NCI-H1048 (cell line): ENCODE measurements at places on chromosomes 13 and 19.

DNA sequence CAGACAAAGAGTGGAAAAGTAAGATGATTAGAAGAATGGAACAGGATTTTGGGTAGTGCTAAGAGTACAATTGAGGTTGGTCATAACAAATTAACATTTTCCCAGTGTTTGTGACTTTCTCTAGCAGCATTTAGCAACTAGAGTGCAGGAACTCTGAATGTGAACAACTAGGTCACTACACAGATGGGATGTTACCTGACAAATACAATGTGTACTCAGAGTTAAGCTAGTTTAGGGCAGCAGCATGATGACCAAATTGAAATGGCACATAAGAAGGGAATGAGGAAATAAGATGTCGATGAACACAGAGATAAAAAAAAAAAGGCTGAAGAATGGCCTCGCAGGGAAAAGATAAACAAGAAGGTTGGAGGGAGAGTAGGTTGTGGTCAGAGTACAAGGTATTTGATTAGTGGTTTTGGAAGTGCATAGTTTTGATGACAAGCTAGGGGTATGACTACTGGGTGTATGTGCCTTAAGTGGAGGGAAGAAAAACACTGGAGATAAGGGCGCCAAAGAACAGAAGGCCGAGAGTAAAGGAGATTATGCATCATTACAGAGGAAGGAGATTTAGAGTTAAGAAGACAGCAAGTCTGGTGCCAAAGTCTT lies 381.1 kb downstream of the FGF14 start:
- DNase-seq = no peak

DNA sequence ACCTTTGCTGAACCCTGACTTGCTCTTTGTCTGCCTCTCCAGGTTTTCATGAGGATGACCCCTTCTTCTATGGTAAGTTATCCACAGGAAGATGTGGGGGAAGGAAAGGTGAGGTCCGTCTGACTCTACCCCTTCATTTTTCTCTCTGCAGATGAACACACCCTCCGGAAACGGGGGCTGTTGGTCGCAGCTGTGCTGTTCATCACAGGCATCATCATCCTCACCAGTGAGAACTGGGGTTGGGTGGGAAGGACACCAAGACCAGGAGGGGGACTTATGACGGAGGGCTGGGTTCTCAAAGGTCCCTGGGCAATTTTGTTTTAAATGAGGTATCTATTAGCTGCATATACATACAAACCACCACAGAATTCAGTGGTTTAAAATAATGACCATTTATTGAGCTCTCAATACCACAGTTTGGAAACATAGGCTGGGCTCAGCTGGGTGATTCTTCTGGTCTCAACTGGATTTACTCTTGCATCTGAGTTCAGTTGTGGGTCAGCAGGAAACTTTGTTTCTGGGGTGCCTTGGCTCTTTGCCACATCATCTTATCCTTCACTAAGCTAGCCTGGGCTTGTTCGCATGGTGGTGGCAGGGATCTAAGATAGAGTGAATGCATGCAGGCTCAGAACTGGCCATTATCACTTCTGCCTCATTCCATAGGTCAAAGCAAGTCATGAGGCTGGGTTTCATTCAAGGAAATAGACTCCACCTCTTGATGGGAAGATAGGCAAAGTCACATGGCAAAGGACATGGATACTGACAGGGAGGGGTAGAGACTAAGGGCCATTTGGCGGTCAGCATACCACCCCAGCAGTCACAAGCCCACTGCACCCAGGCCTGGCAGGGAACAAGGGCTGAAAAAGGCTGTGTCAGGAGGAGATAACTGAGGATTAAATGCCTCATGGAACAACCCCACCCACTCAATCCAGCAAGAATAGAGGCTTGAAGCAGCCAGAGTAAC lies 11.8 kb downstream of the FXYD5 start:
- no peak for DNase-seq

DNA sequence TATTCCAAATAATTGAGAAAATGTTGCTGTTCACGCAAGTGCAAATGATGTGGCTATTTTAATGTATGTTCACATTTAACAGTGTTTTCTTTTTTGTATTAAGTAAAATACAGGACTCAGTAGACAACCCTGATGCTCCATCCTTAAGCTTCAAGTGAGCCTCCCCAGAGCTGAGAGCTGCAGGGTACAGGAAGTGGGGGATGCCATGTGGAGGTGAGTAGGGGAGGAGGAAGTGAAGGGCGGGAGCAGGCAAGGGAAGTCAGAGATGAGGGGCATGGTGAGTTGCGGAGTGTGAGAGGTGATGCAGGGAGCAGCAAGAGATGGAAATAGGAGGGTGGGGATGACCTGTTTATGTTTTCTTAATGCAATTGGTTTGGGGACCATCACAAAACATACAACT lies 711.0 kb downstream of the UQCRFS1 start:
- no peak for DNase-seq

DNA sequence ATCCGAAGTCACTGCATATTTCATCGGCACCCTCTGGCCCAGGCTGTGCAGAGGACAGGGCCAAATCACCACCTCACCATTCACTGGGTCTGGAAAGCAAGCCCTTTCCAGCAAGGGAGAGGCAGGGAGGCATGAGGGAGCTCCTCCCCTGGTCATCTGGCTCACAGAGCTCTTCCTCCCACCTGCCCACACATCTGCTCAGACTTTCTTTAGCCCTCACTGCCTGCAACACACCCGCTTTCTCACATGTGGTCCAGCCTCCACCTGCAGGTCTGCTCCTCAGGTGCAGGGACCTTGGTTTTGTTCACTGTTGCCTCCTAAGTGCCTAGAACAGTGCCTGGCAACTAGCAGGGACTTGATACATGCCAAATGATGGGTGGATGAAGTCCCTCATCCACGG lies 21.0 kb upstream of the SLC35E1 start:
- no peak for DNase-seq

DNA sequence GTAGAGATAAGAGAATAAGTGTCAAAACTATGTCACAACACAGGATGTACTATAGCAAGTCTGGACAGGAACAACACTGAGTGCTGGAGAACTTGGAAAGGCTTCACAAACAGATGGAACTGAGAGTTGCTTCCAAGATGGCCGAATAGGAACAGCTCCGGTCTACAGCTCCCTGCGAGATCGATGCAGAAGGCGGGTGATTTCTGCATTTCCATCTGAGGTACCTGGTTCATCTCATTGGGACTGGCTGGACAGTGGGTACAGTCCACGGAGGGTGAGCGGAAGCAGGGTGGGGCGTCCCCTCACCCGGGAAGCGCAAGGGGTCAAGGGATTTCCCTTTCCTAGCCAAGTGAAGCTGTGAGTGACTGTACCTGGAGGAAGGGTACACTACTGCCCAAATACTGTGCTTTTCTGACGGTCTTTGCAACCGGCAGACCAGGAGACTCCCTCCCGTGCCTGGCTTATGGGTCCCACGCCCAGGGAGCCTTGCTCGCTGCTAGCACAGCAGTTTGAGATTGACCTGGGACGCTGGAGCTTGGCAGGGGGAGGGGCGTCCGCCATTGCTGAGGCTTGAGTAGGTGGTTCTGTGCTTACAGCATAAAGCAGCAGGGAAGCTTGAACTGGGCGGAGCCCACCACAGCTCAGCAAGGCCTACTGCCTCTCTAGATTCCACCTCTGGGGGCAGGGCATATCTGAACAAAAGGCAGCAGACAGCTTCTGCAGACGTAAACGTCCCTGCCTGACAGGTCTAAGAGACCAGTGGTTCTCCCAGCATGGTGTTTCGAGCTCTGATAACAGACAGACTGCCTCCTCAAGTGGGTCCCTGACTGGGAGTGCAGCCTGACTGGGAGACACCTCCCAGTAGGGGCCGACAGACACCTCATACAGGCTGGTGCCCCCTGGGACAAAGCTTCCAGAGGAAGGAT lies 46.0 kb downstream of the USP12 start:
- no peak for DNase-seq

- no peak for DNase-seq
These were observed 98.9 kb upstream of the SGCG start for GRCh38 chr13:23081901-23082300.

- peak; percentile 79 for DNase-seq
These were observed at the start of gene ZBTB32 for GRCh38 chr19:35704218-35704617. TSS of gene ZBTB32 (plus strand) at chr19:35704558. CDS start at chr19:35714627, 10,069 bp downstream.

DNA sequence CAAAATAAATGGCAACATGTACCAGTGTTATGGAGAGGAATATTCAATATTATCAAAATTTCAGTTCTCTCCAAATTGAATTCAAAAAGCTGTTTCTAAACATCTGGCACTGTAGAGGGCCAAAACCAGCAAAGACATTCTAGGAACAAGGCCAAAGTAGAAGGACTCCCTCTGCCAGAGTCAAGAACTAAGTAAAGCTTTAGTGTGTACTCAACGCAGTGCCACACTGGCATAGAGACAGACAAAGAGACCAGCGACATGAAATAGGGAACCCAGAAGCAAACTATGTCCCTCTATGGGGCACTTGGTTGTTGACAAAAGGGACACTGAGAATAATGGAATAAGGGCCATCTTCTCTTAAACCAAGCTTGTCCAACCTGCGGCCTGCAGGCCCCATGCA lies 15.6 kb downstream of the SCGB2B2 start:
- no peak for DNase-seq

DNA sequence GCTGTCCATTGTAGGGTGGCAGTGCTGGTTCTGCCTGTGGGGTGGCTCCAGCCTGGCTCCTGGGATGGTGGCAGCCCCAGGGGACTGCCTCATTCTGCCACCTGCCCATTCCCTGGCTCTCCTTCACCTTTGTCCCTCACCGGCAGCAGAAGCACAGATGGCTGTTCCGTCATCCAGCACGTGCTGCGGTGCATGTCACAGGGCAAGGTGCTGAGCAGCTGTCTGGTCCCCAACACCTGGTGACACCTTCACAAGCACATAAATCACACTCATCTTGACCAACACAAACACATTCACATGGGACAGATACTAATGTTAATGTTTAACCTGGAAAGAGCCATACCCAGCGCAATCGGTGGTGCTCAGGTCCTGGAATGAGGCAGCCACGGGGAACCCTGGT lies 126.8 kb downstream of the UQCRFS1 start:
- DNase-seq = no peak

GRCh38 chr19:28981518-28981917 lies 231.4 kb downstream of the UQCRFS1 start:
- DNase-seq = no peak

DNA sequence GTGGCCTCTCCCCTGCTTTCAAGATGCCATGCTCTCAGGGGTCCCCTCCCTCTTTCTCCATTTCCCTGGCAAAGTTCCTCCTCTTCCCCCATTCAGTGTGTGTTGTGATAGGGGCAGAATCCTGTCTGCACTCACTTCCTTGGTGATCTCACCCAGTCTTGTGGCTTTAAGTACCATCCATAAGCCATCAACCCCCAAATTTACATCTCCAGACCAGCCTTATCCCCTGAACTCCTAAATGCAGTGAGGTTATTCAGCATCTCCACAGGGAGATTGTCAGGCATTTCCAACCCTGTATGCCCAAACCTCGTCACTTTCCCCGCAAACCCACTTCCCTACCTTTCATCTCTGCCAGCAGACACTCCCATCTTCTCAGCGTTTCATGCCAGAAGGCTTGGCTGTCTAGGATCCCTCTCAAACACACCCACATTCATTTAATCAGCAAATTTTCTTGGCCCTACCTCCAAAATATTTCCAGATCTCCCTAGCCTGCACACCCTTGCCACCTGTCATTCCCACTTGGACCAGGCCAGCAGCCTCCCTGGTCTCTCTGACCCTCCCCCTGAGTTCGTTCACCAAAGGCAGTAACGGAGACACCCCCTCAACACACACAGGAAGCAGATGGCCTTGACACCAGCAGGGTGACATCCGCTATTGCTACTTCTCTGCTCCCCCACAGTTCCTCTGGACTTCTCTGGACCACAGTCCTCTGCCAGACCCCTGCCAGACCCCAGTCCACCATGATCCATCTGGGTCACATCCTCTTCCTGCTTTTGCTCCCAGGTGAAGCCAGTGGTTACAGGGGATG lies at the start of gene HCST:
HCST (plus strand) TSS at position 676 of the 808 bp plus-strand sequence; CDS start at position 741, 65 bp downstream.
- no peak for DNase-seq

DNA sequence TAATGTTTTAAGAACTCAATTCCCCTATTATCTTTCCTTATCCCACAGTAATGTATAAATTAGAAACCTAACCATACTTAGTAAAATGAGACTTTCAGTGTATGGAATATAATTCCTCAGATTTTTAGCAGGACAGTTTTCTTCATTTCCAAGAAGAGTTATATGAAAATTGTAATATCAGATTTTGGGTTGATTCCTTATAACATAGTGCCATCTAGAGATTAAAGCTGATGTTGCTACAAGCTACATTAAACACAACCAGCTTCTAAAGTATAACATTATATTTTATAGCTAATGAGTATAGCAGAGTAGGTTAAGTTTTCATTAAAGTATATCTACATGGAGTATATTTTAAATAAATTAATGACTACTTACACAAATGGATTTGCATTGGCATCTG lies 99.7 kb upstream of the MIR17HG start:
- no peak for DNase-seq

- no peak for DNase-seq
These were observed 1096.8 kb upstream of the PCDH20 start for GRCh38 chr13:62512194-62513141.

DNA sequence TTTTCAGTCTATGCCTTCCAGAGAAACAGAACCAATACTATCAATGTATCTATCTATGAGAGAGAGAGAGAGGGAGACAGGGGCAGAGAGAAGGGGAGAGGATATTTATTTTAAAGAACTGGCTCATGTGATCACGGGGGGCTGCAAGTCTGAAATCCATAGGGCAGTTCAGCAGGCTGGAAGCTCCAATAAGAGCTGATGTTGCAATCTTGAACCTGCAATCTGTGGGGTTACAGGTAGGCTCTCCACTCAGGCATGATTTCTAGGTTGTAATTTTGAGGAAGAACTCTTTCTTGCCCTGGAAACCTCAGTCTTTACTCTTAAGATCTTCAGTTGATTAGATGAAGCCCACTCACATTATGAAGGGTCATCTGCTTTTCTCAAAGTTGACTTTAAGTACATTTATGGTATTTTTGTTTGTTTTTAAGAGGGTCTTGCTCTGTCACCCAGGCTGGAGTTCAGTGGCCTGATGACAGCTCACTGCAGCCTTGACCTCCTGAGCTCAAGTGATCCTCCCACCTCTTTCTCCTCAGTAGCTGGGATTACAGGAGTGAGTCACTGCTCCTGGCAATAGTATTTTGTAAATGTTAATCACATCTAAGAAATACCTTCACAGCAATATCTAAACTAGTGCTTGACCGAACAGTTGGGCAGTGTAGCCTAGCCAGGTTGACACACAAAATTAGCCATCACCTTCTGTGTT lies 376.4 kb downstream of the FGF9 start:
- DNase-seq = no peak

- no peak for DNase-seq
These were observed 91.3 kb downstream of the UQCRFS1 start for GRCh38 chr19:29121684-29122083.

DNA sequence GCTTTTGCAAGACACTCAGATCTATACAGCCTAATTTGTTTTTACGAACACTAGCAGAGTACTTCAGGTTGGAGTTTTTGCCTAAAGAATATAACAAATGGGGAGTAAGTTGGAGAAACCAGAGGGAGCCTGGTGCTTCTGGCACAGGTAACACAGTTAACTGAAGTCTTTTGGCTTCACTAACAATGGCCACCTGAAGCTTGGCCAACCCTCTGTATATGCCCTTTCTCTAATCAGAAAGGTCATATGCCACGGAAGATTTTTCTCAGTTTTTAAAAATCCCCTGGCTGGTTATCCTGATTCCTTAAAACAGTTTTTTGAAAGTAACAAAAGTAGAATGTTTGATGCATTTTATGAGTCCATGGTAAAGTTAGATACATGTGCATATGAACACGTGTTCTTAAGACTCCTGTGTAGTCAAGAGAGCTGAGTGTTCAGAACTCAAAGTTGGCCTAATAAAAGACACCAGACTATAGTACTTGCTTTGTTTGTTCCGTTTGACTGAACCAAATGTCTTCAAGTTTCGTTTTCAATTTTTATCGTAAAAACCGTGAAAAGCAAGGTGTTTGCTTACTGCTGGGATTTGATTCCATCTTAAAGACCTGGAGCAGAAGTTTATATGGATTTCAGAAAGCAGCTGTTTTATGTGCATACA lies 137.5 kb downstream of the KCNRG start:
- no peak for DNase-seq
